ENCODE measurements at places on chromosomes 2 and 18. TPM values are rescaled to one million over a fixed set of nuclear protein-coding genes. Genes with fewer than 3 reads are reported as not detected.

Gene BCL2L11
- 2.0 TPM for total RNA-seq

Gene CXCR1
- total RNA-seq, result not detected

Gene CACNB4
- total RNA-seq, result 1.2 TPM

Gene AKAIN1
- total RNA-seq, result not detected

Gene GPR155
- total RNA-seq, result 2.3 TPM

Gene TGFA
- total RNA-seq, result not detected

Gene MTERF4
- 108 TPM for total RNA-seq

Gene CIB4
- total RNA-seq, result not detected

Gene FARSB
- total RNA-seq, result 9.4 TPM

Gene SKOR2
- total RNA-seq, result not detected

Gene KCNK3
- 0.29 TPM for total RNA-seq

Gene WDR54
- total RNA-seq, result 19.7 TPM

Gene CDH2
- 0.26 TPM for total RNA-seq

Gene IRS1
- total RNA-seq, result 11.5 TPM

Gene CLHC1
- 52.7 TPM for total RNA-seq

Gene CFC1
- not detected for total RNA-seq

Gene LHCGR
- 0.48 TPM for total RNA-seq

Gene CCDC148
- total RNA-seq, result 9.7 TPM

Gene CLEC4F
- 2.4 TPM for total RNA-seq

Gene ANKRD30BL
- 11.2 TPM for total RNA-seq

Gene MAP3K20
- total RNA-seq, result 183 TPM

Gene RNASEH1
- total RNA-seq, result 11.0 TPM

Gene DPYSL5
- 1.8 TPM for total RNA-seq

Gene ATP6V1B1
- 3.7 TPM for total RNA-seq

Gene PAIP2B
- 12.9 TPM for total RNA-seq

Gene CRYGC
- total RNA-seq, result not detected

Gene PLCL1
- total RNA-seq, result 32.5 TPM

Gene TM4SF20
- not detected for total RNA-seq

Gene IL36G
- not detected for total RNA-seq

Gene DSC1
- total RNA-seq, result not detected
